ENCODE measurements at places on chromosomes 5 and 9.
A peak's percentile ranks its signal among the peaks of the same experiment; 100 is the strongest.

DNA sequence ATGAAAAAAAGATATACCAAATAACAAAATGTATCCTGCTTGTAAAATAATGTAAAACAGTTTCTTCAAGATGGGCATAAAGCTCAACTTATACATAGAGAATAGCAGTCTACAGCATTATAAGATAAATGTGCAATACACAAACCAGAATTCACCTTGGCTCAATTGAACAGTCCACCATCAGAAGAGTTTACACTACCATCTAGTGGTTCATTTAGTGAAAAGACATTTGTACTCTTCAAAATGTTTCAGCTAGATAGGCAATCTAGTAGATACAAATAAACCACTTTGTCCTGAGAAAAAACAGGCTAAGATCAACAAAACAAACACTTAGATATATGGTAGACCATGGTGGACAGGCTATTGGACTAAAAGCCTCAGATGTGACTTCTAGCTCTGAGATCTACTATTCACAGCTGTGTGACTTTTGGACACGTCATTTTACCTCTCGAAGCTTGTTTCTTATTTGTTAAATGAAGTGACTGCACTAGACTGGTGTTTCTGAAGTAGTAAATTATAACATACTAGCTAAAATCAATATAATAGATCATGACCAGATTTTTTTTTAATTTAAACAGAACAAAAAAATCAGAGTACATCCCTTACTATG, 22.1 kb upstream of the TPD52L3 start:
- DNase-seq, result no peak

DNA sequence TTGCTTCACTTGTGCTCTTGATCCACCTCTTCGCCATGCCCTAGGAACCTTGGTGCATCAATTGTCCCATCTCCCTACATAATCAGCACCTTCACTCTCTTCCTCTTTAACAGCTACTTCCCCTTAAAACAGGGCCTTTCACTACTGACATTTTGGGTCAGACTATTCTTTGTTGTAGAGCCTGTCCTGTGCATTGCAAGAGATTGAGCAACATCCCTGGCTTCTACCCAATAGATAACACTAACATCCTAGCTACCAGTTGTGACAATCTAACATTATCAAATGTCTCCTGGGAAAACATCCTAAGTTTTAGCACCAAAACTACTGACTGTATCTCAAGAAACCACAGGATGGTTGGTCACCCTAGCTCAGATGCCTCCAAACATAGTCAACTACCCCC, 854.3 kb upstream of the DMAC1 start:
- no peak for DNase-seq

- no peak for DNase-seq
Observed at GRCh38 chr9:91771027-91771426, 179.0 kb downstream of the ROR2 start.

GRCh38 chr9:80928697-80929096, 760.6 kb downstream of the TLE1 start:
- DNase-seq, result no peak

DNA sequence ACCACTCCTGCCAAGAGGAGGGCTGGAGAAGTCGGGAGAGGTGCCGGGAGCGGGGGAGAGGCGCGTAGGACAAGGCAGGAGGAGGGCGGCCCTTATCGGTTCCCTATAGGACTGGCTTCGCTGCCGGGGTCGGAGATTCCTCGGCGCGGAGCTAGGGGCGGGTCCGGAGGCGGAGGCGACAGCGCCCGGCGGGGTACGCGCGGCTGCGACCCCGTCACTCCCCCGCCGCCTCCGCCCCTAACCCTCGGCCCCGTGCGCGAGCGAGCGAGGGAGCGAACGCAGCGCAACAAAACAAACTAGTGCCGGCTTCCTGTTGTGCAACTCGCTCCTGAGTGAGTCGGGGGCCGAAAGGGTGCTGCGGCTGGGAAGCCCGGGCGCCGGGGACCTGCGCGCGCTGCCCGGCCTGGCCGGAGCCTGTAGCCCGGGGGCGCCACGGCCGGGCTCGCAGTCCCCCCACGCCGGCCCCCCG, 2.0 kb downstream of the GLIS3 start:
- DNase-seq, result peak; percentile 68

DNA sequence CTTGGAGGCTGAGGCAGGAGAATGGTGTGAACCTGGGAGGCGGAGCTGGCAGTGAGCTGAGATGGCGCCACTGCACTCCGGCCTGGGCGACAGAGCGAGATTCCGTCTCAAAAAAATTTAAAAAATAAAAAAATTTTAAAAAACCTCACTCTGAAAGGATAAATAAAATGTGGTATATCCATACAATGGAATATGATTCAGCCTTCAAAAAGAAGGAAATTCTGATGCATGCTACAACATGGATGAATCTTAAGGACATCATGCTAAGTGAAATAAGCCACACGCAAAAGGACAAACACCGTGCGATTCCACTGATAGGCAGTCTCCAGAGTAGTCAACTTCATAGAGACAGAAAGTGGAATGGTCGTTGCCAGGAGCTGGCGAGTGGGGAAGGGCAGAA, 8.4 kb downstream of the DBN1 start:
- no peak for DNase-seq

DNA sequence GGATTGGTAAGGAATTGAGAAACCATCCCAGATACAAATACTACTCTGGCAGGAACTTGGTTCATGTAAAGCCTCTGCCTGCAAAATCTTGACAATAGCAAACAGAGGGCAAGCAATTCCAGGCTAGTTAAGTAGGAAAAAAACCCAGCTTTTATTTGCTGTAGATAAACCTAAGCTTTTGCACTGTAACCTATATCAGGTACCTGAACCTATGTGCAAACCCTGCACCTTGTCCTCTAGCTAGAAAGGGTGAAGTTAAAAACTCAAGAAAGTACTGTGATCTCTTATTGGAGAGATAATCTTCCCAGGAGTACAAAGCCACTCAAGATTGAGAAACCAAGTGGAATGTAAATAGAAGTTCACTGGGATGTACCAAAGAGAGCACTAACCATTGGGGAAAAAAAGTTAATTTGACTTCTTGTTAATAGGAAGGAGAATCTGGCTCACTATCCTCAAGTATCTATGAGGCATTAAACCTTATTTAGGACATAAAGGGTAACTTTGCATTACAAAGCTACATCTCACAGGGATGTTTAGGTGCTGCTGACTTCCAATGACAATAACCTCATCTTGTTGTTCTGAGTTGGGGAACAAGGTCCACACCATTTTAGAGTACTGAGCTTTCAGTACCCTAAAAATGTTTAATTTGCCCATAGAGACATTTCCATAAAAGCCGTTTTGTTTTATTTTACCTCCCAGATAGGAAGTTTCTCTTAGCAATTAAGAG, 73.8 kb upstream of the PCA3 start:
- DNase-seq, result no peak

DNA sequence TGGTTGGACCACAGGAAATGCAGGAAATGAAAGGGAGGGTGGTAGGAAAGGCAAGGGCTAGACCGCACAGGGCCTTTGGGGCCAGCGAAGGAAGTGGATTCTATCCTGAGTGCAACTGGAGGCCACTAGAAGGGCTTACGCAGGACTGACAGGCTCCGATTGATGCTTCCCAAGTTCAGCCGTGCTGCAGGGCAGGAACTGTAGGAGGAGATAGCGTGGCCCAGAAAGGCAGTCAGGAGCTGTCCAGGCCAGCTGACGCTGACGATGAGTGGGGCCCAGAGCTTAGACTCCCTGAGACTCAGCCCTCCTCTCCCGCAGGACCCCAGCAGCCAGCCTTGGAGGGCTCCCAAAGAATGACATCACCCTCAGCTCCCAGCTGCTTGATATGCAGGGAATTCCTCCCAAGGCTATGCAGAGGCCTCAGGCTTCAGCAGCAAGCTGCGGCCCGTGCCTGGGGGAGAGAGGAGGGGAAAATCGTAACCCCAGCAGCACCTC, 48.8 kb downstream of the KCNIP1 start:
- DNase-seq, result peak; percentile 31

GRCh38 chr5:38879078-38879460, 33.3 kb downstream of the OSMR start:
- DNase-seq, result no peak

- no peak for DNase-seq
Observed at GRCh38 chr9:94892675-94893074, 166.2 kb downstream of the AOPEP start.

DNA sequence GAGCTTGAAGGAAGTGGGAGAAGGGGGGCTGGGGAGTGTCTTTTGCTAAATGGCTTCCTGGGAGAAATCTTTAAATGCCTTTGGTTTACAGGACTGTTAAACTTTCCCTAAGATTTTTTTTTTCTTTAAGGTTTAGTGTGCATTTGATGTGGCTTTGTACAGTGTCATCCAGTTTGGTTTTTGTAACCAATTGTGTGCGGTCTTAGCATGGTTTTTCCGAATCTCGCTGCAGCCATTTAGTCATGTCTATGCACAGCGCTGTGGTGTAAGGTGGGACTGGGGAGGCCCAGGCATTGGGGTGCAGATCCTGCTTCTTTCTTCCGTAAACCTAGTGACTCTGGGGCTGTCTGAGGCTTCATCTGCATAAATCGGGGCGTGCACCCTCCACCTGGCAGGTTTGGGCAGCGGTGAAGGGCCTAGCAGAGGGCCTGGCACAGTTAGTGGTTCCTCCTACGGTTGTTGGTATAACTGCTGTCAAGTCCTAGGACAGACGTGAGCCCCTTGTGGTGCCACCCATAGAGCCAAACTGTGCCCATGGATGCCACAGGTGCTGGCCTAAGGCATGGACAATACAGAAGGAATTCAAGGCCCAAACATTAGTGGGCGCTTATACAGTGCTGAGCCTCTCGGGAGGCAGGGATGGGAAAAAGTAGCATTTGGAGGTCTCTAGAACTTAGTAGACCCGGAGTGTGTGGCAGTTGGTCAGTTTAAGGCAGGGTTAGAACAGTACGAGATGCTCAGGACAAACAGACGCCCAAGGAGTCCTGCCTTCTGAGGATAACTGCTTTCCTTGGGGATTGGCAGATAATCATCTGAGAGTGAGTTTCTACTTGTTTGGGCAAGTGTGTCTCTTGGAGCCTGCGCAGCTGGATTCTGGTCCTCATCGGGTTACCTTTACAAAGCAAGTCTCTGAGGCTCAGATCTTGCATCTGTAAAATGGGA, 1.5 kb downstream of the PRRC2B start:
- no peak for DNase-seq

DNA sequence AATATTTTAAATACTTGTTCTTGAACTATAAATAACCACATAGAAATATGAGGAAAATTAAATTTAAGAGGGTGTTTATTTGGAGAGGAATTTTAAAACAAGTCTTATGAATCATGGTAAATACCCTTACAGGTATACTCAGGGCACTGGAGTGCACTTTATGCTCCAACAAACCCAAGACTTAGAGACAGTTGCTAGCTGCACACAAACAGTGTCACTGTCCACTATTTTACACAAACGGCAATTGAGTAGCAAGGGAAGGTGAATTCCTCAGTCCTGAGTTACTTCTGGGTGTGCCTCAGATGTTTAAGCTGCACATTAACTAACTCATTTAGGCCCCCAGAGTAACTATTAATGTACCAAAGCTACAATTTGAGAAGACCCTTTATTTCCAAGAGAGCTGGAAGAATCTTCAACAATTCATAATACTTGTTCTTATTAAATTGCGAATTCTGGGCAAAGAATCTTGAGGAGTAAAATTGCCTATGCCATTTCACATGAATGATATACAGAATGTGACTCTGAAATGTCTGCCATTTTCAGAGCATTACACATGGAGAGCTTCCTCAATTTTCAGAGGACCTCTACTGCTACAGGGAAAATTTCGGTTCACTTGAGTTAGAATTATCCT, 371.2 kb downstream of the PDE4D start:
- no peak for DNase-seq

DNA sequence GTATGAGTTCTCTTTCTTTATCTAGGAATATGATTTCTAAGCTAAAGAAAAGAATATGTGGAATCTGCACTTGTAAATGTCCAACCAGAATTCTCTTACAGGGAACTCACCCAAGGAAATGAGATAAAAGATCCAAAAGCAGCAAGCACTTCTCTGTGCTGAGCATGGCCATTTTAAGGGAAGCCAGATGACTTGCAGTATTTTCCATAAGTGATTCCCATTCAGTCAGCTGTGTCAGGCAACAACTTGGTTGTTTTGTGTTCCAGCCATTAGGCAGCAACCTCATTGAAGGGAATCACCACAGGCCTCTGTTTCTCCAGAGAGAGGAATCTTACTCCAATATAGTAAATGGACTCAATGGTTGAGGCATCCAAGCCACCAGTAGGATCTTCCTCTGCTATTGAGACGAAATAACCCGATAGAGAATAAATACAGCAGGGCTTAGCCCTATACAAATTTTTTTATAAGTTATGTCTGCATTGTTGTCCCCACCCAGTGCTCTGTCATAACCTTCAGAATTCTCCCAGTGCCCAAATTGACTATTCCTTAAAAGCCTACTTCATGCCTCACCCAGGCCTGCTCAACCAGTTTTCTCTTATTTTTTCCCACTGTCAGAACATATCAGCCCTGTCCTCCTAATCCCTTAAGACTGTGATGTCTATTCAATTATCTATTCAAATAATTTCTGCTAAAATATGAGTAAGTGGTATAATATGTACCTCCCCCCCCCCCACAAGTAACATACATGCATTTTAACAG, 236.6 kb downstream of the PJA2 start:
- no peak for DNase-seq

GRCh38 chr9:31389075-31389474, 995.4 kb upstream of the ACO1 start:
- no peak for DNase-seq

- DNase-seq, result no peak
Observed at GRCh38 chr5:143713047-143714003, 98.6 kb upstream of the HMHB1 start.

DNA sequence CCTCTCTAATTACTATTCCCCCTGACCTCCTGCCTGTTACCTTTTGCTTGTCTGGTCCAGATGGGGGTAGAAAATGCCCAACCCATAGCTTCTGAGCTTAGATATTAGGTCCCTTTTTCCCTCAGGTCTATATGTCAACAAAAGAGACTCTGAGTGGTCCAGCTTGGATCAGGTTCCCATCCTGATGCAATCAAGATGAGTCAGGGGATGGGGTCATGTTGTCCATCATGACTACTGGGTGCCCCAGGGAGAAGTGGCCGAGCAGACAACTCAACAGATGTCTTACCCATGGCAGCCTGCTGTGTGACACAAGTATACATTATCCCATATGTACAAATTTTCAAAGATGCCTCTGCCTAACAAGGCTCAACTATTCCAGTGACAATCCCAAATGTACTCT, 9.1 kb upstream of the ANKH start:
- no peak for DNase-seq

GRCh38 chr5:142680605-142681259, 5.2 kb downstream of the FGF1 start:
- DNase-seq, result no peak

Data from endothelial cell (in vitro differentiated cells).